ENCODE measurements at places on chromosomes 7 and 10.

DNA sequence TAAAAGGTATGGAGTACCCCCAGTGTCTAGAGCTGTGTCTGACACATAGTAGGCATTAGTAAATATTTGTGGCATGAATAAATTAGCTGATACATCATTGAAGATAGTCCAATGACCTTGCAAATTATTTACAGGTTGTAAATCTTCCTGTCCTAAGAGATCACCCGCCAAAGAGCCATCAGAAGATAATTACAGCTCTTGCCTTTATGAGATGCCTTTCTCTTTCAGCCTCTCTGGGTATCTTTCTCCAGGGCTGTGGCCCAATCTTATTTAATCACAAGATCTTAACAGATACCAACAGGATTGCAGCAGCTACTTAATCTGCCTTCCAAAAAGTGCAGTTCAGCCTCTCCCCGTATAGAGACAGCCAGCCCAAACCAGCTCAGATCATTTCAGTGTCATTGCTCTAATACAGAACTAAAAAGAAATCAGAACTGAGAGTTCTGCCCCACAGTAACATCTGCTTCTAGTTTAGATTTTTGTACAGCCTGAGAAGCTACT, 41.5 kb downstream of the MYOF start:
- no peak for DNase-seq

GRCh38 chr10:37947526-37947925, 28.9 kb downstream of the ZNF25 start:
- DNase-seq, result no peak

- no peak for DNase-seq
These were observed at the start of gene HOXA7 for GRCh38 chr7:27156508-27156898. TSS of gene HOXA7 (minus strand) at chr7:27156675. CDS start at chr7:27156545, 130 bp downstream.

DNA sequence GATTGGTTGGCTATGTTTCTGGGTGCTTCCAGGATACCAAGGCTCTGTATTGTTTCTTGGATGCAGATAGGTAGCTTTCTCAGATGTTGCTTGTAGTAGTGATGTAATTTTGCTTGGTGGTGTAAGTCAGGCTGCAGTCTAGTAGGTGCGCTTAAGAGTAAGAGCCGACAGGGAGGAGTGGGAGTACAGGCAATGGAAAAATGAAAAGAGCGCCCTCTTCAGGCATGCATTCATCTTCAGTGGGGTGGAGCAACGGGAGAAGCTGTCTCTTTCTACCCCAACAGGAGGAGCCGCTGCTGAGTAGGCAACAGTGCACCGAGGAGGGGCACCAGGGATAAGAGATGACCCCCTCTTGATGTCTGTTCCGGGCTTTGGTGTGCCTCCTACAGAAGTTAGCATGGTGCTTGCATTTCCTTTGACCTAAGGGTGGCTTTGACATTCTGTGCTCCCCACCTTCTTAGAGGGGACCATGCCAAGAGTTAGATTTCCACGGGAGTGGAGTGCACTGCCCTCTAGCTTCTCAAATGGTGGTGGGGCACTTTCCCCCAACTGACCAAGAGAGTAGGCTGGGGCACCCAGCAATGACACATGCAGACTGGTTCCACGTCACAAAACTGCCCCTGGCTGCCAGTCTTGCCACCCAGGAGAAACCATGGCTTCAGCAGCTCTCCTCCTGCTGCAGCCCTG, 56.1 kb downstream of the ZNF783 start:
- DNase-seq, result no peak

GRCh38 chr10:133326745-133327650, 9.7 kb downstream of the CALY start:
- no peak for DNase-seq

DNA sequence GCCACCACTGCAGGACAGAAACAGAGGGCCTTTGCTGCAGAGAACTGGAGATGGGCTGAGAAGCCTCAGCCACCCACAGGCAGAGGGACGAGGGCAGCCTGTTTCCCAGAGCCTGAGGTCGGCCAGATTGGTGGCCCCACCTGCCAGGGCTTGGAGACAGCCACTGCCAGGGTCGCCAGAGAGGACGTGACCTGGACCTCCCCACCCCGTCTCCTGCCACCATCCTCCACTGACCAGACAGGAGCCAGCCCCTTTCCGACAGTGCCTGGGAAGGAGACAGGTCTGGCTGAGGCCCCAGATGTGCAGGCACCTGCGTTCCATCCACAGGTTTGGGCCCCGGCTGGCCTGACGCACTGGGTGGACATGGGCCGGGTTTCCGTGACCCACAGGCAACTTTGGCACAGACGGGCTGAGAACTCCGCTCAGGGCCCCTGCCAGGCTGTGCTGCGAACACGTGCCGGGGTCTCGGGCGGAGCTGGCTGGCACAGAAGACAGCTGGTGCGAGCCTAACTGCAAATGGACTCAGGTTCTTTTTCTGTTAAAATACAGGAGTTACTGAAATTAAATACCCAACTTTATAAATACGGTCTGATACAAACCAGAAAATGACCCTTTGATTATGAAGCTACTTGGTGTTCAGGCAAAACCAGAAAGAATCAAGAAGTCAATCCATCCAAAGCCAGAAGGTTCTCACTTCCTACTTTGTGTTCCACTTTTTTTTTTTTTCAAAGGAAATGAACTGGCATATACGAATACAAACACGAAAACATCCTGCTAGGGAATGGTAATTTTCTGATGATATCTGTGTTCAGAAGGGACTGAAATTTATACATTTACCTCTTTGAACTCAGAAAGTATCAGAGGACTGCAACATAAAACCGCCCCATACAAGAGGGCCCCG, 6.9 kb downstream of the COX19 start:
- DNase-seq, result no peak

GRCh38 chr7:50292165-50292757, 12.3 kb upstream of the IKZF1 start:
- DNase-seq, result no peak

DNA sequence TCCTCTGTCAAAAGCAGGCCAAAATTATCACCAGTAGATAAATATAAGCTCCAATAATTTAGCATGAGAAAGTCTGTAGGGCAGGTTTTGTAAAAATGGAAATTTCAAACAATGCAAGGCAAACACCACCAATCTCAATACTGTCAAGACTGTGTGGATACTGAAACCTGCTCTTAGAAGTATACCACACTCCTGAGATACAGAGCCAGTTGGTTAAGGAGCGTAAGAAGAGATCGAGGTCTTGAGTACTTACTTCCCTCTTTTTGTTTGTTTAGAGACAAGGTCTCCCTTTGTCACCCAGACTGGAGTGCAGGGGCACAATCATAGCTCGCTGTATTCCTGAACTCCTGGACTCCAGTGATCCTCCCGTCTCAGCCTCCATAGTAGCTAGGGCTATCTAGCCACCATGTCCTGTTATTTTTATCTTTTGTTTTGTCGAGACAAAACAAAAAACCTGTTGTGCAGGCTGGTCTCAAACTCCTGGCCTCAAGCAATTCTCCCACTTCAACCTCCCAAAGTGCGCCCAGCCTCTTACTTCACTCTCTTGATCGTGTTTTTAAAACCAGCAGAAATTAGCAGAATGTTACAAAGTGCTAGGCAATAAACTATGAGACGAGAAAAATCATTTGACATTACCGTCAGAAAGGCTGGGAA, 205.7 kb downstream of the PARD3 start:
- no peak for DNase-seq

All from activated CD8-positive, alpha-beta memory T cell treated with anti-CD3 and anti-CD28 coated beads for 1 hour (primary cell).